T-helper 17 cell (primary cell): ENCODE measurements at places on chromosomes 16 and 17. TPM values are rescaled to one million over a fixed set of nuclear protein-coding genes. Genes with fewer than 3 reads are reported as not detected.

The KRT36 gene
- not detected for total RNA-seq

The PRSS22 gene
- total RNA-seq, result 0.37 TPM

The CLEC18A gene
- 2.1 TPM for total RNA-seq

DNA sequence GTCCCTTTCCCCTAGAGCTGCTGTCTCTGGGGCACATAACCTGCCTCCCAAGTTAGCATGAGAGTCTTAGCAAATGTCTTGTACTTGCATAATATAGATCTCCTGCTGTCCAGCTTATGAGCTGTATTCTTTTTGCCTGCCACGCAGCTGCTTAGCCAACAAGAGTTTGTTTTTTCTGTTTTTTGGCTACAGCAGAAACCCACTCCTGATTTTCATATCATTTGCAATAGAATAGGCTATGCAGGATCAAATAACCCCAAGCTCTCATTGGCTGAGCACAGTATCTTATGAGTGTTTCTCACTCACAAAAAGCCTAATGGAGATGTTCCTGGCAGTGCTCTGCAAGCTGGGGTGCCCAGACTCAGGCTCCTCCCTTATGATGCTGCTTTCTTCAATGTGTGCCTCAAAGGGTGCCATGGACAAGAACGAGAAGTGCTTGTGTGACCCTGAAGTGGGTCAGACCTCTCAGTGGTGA, 23.1 kb downstream of the B9D1 start:
- no peak for DNase-seq
- H3K36me3 ChIP-seq, result peaks cover 6% of the 10 kb centered on the region
- H3K4me3 ChIP-seq, result no peak overlapping the region

- H3K4me3 ChIP-seq, result no peak overlapping the region
- no peaks in the 10 kb centered on the region for H3K36me3 ChIP-seq
- no peaks in the 10 kb centered on the region for H3K27me3 ChIP-seq
- H3K27ac ChIP-seq, result no peak overlapping the region
Measured at GRCh38 chr17:1158879-1159278, 20.9 kb downstream of the ABR start.
